ENCODE measurements at places on chromosomes 6 and 20. TPM values are rescaled to one million over a fixed set of nuclear protein-coding genes. Genes with fewer than 3 reads are reported as not detected.

Gene CTAGE9
- total RNA-seq: not detected

Gene KCNK16
- total RNA-seq: not detected

Gene CDK19
- total RNA-seq: 5.3 TPM

Gene APCDD1L
- 0.05 TPM for total RNA-seq

Gene CST5
- total RNA-seq: not detected

Gene TRIM31
- 0.85 TPM for total RNA-seq

Gene C20orf141
- total RNA-seq: 0.29 TPM

Gene CST9
- total RNA-seq: not detected

Gene SYNGAP1
- total RNA-seq: 4.8 TPM

Gene TMEM14C
- total RNA-seq: 149 TPM

Gene ANKRD66
- not detected for total RNA-seq

Gene DOK5
- total RNA-seq: not detected

Gene SPTLC3
- 0.01 TPM for total RNA-seq

Gene PCNA
- 388 TPM for total RNA-seq

Gene DBNDD2
- total RNA-seq: 28.0 TPM

Gene FAM217A
- not detected for total RNA-seq

Gene SEC63
- 17.9 TPM for total RNA-seq

Gene TSPO2
- total RNA-seq: not detected

Gene CALHM5
- total RNA-seq: 0.03 TPM

Gene ID4
- 0.86 TPM for total RNA-seq

Gene CGAS
- 4.4 TPM for total RNA-seq

Gene POLR1C
- 47.0 TPM for total RNA-seq

Gene PMEPA1
- 270 TPM for total RNA-seq

Gene SOX18
- total RNA-seq: 2.7 TPM

Data from A549 treated with Hydrocortisone at 1 μM for 4 hours (cell line).